ENCODE measurements at places on chromosomes 6 and 20.

DNA sequence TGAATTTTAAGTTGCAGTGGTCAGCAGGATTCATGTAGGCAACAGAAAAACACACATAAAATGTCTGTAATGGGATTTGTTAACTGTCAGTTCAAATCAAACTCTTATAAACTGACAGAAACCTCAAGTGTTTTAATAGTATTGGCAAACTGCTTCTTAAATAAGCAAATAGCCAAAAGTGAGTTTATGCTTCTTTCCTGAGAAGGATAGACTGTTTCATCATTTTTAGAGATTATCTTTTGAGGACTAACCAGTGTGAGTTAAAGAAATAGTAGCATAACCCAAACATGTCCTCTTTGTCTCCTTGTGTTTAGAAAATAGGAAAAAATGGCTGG, 68.0 kb downstream of the AIG1 start:
- DNase-seq = no peak

DNA sequence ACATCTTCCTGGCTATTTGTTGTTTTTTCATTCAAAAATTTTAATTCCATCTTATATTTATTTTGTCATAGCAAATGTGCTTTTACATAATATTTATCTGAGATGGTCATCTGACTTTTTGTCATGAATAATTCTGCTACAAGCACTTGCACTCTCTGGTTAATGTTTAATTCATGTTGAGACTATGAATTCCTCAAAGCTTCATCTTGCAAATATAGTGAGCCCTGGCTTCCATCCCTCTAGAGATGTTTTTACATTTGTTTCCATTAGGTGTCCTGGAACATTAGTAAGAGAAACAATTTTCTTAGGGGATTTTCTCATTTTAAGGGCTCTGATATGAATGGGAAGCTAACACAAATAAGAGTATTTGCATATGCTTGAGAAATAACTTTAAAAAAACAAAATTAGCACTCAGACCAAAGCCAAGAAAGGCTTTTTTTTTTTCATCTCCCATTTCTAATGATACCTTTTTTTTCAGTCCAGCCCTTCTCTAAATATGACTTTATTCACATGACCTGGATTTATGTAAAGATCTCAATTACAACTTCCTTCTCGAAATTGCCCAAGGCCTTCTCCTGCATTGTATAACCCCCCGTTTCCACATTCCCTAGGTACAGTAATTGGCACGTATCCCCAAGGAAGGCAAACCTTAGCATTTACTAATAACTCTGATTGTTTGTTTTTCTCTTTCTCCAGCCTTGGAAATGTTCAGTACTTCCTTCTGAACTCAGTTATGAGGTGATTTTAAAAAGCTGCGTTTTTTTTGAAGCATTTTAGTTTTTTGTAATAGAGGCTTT, 797.0 kb upstream of the GJE1 start:
- DNase-seq = no peak

- DNase-seq = no peak
These were observed 1.5 kb downstream of the TMEM181 start for GRCh38 chr6:158561321-158561884.

DNA sequence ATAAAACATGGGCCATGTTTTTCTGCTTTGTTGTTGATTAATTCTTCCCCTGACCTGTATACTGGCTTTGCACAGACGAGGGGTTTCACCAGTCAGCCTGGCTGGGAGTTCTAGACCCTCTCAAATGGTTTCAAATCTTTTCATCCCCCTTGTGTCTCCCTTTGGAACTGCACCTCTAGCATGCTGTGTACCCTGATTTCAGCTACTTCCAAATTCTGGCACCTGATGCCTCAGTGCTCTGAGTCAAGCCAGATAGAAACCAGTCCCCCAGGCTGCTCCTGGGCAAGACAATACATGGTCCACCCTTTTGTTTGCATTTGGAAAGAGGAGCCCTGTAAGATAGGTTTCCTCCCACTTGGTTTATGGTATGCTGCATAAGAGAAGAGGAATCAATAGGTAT, 290.2 kb downstream of the BTBD3 start:
- no peak for DNase-seq

DNA sequence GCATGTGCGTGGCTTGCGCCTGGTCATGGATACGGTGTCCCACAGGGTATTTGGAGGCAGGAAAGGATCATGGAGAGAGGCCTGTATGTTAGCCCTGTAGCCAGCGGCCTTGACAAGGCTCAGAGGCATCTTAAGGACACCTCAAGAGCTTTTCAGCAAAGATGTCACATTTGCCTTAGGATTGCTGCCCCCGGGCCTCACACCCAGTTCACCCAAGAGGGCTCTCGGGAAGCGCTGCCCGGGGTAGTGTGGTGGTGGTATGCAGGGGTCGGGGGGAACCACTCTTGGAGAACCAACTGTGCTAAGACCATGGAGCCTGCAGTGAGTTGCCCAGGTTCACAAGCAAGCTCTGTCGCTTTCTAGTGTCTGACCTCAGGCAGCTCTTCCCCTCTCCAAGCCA, 36.9 kb upstream of the VSTM2L start:
- DNase-seq = no peak

GRCh38 chr6:152091851-152092341, 284.4 kb downstream of the ESR1 start:
- no peak for DNase-seq

DNA sequence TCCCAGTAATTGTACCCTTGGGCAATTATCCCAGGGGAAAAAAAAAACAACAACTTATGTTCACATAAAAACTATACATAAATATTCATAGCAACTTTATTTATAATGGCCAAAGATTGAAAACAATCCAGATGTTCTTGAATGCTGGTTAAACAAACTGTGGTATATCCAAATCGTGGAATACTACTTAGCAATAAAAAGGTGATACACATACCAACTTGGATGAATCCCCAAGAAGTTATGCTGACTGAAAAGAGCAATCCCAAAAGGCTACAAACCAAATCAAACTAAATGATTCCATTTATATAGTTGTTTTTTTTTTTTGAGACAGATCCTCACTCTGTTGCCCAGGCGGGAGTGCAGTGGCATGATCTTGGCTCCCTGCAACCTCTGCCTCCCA, 129.7 kb downstream of the QRSL1 start:
- DNase-seq = no peak

DNA sequence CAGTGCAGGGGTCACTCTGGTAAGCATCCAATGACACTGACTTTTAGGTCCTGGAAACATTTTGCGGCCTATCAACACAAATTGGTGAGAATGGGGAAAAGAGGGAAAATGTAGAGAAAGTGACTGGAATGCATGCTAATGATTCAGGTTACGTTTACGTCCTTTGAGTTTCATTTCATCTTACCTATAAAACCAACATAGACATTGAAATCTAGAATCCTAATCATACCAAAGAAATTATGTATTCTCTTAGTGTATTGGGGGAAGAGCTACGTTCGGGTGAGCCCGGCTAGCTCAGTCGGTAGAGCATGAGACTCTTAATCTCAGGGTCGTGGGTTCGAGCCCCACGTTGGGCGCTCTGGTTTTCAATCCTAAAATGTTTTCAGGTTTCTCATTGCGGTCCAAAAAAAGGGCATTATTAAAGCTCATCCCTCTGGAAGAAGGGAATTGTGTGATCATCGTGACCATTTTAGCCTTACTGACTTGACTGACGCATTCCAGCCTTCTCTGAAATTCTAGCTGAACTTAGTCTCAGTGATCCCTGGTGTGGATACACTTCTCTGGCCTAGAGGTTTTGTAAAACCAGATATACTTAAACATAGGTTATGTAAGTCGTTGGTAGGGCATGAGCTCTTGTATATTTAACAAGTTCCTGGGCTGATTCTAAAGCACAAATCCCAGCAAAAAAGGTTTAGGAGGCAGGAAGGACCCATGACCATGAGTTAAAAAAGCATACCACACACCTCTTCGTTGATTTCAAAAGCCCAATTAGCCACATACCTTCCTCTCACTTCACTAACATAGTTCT, 18.3 kb downstream of the HMGN4 start:
- peak; percentile 55 for DNase-seq

- no peak for DNase-seq
These were observed 70.2 kb upstream of the TBC1D7 start for GRCh38 chr6:13398421-13398994.

- DNase-seq = no peak
These were observed 76.6 kb upstream of the PTPRK start for GRCh38 chr6:128597004-128597403.

- DNase-seq = no peak
These were observed 29.9 kb upstream of the HSF2 start for GRCh38 chr6:122369536-122369935.

- DNase-seq = no peak
These were observed 53.0 kb downstream of the HLA-A start for GRCh38 chr6:29995340-29995777.

DNA sequence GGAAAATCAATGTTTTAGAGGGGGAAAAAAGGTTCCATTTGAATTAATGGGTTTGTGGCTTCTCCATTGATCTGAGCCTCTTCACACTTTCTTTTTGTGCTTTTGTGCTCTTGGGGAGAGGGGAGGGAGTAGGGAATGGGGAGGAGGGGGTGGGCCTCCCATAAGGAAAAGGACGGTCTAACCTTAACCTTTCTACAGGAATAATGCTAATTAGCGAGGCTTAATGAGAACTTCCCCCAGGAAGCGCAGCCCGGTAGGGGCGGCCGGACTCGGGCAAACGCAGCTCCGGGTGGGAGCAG, 103.0 kb downstream of the NOL4L start:
- no peak for DNase-seq

DNA sequence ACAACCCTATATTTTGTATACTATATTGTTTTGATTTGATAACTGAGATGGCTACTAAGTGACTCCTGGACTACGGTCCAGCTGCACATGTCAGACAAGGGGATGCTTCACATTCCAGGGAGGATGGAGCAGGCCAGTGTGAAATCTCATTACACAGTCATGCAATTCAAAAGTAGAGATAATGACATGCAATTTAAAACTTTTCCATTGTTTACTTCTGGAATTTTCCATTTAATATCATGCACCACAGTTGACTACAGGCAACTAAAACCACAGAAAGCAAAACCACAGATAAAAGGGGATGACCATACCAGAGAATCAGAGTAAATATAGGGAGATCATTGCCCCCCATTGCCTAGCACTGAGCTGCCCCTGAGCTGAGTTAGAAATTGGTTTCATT, 366.4 kb downstream of the BTBD9 start:
- DNase-seq = no peak

- no peak for DNase-seq
These were observed 208.4 kb downstream of the CENPW start for GRCh38 chr6:126548300-126548699.

DNA sequence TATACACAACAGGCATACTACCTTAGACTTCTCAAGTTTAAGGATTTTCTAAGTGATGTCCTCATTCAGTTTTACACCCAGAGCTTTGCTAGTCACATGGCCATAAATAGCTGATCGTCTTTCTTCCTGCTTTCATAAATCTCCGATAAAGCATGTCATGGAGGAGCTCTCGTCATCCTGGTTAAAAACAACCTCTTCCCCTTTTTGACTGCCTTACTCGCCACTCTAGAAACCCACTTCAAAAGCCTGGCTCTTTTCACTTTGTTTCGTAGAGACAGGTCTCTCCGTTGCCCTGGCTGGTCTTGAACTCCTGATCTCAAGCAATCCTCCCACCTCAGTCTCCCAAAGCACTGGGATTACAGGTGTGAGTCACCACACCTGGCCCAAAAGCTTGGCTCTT, 67.0 kb upstream of the SMIM29 start:
- DNase-seq = no peak

DNA sequence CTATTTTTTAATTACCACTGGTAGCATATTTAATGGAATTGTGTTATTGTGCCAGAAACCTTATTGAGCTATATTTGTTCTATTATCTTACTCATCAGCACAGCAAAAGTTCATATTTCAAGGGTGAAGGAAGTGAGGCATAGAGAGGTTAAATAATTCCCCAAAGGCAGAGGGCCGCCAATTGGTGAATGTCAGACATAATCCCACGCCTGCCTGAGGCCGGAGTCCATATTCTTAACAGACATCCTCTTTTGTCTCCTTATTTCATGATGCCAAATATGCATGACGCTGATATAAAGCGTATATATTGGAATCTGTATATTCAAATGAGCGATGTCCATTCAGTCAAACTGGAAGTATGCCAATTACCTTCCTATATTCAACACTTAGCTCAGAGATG, 505.0 kb upstream of the SLC35B3 start:
- no peak for DNase-seq

DNA sequence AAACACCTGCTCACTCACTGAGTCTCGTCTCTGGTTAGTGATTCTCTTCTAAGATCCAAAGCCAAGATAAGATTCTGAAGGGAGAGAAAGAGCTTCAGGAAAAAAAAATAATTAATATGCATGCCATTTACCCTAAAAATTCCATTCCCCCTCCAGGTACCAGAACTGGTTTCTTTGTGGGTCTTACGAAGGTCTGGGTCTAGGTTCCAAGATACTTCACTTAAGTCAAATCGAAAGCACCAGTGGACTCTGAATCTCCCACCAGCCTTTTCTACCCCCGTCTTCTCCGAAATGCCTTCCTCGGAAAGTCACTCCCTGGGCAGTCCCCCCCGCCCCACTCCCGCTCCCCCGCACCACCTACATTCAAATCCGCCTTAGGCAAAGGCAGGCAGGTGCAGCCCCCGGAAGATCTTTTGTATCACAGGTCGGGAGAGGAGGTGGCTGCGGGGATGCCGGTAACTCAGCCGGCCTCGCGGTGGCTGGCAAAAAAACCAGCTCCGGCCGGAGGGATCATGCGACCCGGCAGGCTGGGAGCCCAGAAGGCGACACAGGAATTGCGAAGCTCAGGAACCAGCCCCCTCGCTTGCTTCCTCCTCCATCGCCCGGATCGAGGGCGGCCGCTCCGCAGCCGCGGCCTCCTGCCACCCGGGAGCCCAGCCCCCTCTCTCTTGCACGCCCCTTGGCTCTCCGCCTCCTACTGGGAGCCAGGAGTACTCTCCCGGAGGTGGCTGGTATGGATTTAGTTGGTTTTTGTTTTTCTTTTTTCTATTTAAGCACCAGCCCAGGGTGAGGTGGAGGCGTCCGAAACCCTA, at the start of gene BCL2L1:
Gene BCL2L1 (minus strand): TSS at position 612 of the 812 bp plus-strand sequence. CDS start 650 bp downstream, outside the sequence.
- peak; percentile 72 for DNase-seq

DNA sequence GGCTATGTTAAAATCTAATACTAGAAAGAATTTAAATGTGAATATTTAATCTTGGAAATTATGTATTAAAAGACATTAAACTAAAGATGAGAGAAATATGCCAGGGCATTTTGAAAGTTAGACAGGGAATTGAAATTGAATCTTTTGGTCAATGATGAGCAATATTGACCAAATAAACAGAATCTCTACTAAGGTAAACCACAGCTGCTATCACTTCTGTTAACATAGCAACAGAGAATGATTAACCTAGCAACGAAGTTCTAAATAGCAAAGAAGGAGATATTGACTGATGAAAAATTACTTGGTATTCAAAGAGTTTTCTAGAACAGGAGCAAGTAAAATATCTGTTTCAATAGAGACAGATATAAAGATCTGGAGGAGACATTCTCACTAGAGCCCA, 45.2 kb upstream of the RSPO3 start:
- no peak for DNase-seq

- DNase-seq = no peak
These were observed 169.1 kb upstream of the CDYL start for GRCh38 chr6:4606821-4607704.

Data from COR-L47 (cell line).